Natural killer cell treated with Interleukin-12 subunit alpha and Interleukin-12 subunit beta and Interleukin-15 and Interleukin-18, amount 100 ng/mL, for 72 hours (primary cell): ENCODE measurements at places on chromosomes 3 and 15.
A peak's percentile ranks its signal among the peaks of the same experiment; 100 is the strongest.

- DNase-seq, result no peak
Observed at GRCh38 chr3:183210862-183211341, 42.2 kb upstream of the B3GNT5 start.

GRCh38 chr15:83816124-83816883 lies 162.4 kb downstream of the ADAMTSL3 start:
- no peak for DNase-seq

DNA sequence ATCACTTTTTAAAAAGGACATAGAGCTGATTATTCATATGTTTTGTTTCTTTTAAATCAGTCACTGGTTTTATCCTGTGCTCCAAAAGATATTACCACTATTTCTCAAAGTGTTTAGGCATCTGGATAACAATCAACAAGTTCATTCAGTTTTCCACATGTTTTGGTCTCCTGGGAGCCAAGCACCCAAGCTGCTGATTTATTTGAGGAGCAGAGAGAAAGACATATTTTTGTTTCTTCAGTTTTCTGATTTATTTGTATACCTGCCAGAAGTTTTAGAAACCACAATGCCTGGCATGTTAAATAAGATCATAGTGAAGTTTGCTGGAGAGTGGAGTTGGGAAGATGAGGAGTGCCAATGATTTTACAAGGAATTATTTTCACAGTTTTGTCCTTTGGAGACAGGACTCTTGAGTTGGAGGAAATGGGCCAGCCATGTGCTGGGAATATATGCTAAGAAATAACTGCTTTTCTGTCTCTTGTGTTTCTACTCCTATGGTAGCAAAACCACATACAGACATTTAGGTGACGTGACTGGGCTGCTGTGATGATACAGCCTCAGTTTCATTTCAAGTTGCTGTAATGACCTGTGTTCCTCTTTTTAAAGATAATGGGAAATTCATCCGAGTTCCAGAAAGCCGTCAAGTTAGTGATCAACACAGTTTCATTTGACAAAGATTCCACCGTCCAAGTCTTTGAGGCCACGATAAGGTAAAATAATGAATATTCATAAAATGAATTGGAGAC lies 11.7 kb downstream of the EDEM1 start:
- no peak for DNase-seq

DNA sequence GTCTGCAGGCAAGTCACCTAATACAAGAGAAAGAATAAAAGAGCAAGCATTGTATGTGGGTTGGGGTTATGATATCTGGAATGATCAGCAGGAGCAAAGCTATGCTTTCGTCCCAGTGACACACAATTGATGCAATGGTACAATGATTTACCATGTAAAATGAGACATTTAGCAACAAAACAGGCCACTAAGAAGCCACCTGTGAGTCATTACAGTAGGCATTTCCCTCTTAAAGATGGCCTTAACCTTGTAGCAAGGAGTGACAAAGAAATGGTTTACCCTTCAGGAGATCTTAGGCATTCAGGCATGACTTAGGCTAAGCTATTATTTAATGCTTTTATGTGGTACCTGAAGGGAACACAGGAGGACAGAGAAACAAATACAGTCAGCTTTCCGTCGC lies 373.3 kb upstream of the RBMS3 start:
- DNase-seq, result no peak

DNA sequence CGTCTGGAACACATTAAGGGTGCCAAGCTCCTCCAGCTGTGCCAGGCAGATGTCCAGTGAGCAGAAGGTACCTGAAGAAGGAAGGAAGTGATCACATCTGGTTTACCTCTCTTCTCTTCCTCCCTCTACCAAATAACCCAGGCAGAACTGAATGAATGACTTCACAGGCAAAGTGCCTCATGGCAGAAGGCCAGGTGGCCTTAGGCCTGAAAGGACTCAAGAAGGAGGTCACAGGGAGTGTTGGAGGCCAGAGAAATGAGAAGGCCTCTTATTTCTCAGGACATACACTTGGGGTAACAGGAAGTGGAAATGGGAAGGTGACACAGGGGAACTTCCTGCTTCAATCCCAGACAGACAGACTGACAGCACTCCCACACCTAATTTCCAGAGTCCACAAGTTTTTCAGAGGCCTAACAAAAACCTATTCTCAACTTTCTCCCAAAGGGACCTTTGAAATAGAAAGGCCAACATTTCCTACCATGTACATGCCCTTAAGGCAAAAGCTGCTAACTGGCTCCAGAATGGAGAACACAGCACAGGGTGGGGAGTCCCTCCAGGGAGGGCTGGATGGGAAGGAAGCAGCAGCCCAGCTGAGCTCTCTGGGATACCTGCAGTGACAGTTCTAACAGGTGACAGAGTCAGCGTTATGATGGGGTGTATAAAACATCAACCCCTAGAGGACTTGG lies 17.6 kb upstream of the SIN3A start:
- no peak for DNase-seq

GRCh38 chr15:68729789-68730411 lies 90.8 kb downstream of the ANP32A start:
- DNase-seq, result no peak

GRCh38 chr3:94063496-94064119 lies 747 bp downstream of the NSUN3 start:
- DNase-seq, result no peak

DNA sequence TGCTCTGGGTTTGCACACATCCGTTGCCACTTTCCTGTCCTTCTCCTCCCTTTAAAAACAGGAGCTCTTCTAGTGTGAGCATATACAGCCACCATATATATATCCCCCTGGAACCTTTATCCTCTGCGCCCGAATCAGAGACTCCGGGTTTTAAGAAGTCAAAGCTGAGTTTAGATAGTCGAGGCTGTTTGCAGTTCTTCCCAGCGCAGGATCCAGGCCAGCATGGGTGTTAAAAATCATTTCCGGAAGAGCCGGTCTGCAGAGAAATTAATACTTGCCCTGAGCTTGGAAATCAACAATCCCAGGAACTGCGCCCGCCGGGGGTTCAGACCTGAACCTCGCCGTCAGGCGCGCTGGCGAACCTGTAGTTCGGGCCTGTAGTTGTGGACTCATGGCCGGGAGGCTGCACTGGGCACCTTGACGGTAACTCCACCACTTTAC lies 2.3 kb downstream of the SHOX2 start:
- no peak for DNase-seq

DNA sequence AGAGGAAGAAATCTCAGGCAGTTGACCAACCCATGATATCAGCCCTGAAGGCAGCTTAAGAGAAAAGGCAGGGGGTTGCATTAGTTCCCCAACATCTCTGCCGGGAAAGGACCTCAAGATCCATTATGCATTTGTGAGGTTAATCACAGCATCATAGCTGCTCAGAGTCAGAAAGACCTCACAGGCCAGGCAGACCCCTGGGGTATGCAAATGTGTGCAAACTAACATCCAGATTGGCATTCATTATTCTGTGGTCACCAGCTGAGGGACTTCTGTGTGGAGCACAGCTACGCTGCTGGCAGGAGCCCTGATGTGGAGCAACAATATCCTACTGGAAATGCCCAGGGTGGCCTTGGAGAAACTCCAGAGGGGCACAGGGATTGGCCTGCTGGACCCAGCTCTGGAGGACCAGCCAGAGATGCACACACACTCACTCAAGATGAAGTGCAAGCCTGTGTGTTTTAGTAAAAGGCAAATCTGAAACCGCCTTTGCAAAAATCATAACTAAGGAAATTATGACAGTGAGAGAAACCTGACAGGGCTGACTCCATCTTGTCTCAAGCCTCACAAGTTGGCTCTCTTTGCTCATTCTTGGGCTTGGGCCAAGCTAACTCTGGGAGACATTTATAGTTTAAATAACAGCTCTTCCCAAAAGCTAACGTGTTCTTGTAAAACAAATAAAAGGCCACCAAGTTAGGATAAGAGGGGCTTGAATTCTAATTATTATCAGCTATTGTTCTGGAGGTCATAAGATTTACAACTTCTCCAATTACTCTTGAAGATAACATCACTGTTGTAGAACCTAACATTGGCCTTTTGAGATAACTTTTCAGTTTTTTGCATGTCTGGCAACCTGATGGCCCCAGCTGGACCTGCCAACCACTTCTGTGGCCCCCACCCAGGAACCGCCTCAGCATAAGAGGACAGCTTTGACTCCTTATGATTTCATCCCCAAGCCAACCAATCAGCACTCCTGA lies 257.1 kb downstream of the UACA start:
- DNase-seq, result no peak

- DNase-seq, result no peak
Observed at GRCh38 chr15:35522061-35522460, 23.9 kb downstream of the DPH6 start.

DNA sequence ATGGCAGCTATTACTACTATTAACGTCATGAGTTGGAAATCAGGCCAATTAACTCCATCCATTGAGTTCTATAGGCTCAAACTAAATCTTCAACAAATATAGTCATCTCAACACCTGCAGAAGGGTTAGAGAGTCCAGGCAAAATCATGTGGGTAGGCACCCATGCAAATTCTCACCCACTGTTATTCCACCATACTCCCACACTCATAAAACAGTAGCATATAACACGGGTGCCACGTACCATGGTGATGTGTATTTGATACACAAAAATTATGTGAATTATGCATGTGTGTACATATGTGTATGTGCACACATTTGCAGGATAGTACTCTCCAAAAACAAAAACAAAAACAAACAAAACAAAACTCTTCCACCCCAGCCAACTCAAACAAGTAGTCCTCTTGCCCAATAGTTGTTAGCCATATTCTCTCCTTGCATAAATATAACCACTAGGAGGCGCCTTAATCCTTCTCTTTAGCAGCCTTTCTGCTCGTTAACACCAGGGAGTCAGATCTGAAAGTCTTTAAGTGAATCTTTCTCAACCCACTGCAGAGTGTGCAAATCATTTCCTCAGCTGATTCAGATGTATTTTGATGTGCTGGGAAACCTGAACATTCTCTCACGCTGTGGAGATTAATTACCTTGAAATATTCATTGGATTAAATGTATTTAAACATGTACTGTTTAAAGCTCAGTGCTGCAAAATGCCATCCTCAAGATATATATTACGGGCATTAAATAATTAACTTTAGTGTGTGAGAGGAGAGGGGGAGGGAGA lies 38.0 kb upstream of the COPB2 start:
- DNase-seq, result no peak

DNA sequence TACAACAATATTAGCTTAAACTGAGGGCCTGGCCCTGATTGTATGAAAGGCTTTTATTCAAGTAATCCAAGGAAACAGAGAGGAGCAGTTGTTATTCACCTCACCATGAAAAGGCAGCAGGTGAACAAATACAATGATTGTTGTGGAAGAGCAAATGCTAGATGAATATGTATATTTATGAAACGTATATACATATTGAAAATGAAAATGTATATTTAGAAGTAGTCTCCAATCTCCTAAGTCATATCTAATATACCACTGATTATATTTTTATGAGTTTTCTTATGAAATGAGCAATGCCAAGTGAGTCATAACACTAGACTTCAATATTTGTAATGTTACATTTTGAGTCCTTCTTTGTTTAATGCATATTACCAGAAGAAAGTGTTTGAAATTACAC lies 116.2 kb upstream of the KCNMB2 start:
- DNase-seq, result no peak

DNA sequence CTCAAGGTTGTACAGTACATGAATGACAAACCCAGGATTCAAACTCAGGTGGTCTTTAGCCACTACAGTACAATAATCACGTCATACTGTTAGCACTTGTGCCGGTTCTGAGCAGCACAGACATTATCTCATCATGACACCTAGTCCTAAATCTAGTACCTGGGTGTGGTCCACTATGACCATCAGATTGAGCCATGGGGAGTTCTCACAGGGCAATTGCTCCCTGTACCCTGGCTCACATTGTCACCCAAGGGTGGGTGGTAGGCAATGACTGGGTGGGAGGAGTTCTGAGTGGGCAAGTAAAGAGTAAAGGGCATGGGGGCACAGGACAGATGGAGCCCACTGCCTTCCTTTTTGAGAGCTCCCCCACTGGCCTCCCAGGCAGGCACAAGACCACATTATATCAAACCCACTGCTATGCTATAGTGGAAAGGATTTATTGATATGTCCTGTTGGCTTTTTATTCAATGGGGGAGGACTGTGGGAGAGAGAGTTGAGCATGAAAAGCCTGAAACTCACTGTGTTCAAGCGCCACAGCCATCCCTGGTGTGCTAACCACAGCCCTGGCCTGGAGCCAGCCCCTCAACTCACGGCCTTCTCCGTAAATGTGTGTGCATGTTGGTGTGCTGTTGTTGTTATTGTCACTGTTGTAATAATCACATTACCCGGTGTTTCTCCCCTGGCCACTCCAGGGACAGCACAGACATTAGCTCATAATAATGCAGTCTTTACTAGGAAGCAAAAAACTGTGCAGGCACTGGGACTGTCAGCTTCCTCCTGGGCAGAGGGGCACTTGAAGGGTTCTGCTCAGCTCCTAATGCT lies 27.3 kb downstream of the ADCY5 start:
- no peak for DNase-seq

GRCh38 chr15:82172506-82172905 lies 90.0 kb downstream of the EFL1 start:
- DNase-seq, result no peak

DNA sequence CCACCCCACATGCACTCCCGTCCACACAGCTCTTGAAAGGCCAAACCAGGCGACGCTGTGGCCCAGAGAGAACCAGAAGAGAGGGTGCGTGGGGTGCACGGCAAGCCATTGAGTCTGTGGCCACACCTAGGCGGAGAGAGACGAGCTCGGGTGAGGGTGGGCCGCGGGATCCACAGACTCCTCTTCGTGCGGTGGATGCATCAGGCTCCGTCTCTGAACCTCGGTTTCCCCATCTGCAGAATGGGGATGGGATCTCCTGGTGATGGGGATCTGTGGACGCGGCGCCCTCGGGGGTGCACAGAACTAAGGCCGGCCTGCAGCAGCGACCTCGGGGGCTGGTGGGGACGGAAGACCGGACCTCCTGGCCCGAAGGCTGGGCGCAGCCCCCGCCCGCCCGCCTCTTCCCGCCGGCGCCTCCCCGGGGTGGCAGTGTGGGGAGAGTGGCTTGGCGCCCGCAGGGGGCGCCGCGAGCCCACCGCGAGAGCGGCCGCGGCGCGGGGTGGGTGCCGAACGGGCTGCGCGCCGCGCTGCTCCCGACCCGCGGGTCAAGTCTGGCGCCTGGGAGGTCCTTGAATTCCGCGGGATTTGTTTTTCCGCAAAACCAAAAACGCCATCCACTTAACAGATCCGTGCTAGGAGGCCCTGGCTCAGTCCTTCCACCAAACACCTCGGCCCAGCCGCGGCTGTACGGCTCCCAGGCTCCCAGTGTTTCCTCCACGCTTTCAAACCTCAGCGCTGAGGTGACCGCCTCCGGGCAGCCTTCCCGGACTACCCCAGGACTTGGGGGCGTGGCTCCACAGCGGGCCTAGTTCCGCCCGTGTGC lies 13.2 kb upstream of the ADPGK start:
- no peak for DNase-seq

- DNase-seq, result no peak
Observed at GRCh38 chr3:189143321-189143720, 28.4 kb upstream of the TPRG1 start.

DNA sequence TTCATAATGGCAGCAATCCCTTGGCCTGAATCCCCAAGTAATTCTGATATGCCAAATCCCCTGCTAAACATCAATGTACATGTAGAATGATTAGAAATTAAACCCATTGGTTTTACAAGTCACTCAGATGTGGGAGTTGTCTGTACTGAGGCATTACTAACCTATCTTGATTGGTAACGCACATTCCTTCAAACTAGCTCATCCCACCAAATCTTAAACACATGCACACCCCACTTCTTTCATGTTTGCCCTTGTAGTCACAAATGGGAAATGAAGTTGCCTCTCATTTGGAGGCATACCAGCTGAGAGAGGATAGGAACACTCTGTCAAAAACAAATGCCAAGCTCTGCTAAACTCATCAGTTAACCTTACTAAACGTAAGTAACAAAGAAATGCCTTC lies 29.1 kb upstream of the MAN2C1 start:
- DNase-seq, result no peak

- peak; percentile 39 for DNase-seq
Observed at GRCh38 chr3:52292247-52293065, 4.8 kb downstream of the GLYCTK start.
